ENCODE measurements at places on chromosomes 1 and 21.

GRCh38 chr1:118217141-118217838 is 32.3 kb upstream of the SPAG17 start:
- no peak for DNase-seq

DNA sequence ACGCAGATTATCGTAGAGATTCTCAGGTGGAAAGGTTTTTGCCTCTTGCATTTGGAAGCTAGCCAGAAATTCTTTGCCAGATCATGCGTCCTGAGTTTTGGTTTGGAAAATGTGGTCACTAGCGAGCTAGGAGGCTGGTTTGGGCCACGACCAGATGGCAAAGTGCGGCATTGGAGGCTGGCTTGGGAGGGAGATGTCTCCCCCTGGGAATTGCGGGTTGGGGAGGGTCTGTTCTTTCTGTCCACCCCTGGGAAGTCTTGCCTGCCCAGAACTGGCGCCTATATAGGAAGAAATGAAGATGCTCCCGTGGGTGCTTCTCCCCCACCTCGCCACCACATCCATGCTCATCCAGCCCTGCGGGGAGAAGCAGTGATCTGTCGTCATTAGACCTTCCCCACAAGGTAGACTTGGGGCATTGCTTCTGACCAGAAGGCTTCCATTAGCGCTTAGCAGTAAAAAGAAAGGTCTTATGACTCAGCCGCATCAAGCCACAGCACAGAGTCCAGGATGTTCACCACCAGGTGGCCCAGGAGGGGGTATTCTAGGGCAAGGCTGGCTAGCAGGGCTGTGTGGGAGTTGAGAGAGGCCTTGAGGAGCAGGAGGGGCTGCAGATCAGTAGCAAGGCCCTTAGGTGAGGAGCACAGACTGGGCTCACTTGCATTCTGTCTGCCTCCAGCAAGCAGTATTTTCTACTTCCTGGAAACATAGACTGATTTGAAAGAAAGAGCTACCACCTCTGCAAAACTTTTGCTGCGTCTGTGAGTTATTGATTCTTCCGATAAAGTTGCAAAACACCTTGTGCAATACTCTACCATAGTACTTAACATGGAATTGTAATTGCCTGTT is 1.5 kb upstream of the PTP4A2 start:
- peak; percentile 58 for DNase-seq

- no peak for DNase-seq
These were observed 106.7 kb downstream of the SETD4 start for GRCh38 chr21:35953597-35953996.

DNA sequence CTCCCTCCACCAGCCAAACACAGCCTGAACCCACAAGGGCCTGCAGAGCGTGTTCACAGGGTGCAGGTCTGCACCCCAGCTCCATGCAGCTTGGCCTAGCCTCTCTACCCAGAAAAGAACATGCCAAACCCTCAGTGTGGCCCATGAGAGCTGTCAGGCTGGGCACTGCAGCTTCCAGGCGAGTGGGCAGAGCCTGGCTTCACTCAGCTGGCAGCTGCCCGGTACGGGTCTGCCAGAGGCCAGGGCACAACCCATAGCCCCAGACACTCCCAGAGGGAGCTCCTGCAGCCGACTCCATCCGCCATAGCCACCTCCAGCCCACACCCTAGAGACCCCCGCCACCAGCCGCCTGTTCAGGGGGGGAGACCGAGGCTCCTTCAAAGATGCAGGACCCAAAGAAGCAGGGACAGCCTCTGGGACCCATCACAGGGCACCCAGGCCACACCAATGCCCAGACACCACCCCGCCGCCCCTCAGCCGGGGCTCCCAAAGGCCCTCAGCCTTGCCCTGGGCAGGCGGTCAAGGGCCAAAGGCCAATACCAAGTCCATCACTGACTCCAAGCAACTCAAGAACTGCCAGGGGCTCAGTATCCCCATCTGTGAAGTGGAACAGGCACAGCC is 42.4 kb downstream of the MEGF6 start:
- no peak for DNase-seq

- DNase-seq: no peak
These were observed 22.9 kb upstream of the NDC1 start for GRCh38 chr1:53860967-53861411.

DNA sequence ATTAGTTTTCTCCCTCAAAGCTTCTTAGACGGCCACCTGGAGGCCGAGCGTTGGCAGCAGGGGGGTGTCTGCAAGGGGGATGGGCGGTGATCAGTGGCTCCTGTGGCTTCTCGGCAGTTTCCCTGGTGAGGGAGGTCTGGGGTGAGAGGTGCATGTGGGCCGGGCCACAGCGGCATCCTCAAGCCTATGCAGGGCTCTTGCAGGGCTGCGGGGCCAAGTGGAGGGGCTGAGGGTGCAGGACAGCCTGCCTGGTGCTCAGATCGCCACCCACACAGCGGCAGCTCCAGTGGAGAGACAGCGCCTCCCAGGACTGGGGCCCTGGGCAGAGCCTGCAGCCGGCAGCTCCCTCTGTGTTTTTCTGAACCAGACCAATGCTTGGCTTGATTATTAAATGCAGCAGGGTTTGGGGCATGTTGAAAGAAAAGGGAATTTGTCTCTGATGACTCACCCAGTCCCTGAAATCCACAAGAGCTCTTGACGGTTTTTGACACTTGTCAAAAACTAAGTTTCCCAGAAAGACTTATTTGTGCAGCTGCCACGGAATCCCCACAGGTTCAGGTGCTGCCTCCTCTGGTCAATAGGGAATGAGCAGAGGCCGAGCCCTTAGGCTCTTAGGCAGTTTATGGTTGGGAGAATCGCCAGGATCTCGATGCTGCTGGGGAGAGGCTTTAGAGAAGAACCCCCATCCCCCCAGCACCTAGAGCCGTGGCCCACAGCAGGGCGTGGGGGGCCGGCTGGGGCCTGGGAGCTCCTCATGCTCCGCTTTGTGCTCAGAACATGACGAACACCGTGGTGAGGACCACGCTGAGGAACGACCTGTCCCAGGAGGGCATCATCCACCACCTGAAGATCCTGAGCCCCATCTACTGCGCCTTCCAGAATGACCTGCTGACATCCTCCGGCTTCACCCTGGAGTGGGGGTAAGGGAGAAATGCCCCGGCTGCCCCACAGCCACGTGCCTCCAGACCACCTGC is 54.7 kb downstream of the UMODL1 start:
- DNase-seq: no peak

DNA sequence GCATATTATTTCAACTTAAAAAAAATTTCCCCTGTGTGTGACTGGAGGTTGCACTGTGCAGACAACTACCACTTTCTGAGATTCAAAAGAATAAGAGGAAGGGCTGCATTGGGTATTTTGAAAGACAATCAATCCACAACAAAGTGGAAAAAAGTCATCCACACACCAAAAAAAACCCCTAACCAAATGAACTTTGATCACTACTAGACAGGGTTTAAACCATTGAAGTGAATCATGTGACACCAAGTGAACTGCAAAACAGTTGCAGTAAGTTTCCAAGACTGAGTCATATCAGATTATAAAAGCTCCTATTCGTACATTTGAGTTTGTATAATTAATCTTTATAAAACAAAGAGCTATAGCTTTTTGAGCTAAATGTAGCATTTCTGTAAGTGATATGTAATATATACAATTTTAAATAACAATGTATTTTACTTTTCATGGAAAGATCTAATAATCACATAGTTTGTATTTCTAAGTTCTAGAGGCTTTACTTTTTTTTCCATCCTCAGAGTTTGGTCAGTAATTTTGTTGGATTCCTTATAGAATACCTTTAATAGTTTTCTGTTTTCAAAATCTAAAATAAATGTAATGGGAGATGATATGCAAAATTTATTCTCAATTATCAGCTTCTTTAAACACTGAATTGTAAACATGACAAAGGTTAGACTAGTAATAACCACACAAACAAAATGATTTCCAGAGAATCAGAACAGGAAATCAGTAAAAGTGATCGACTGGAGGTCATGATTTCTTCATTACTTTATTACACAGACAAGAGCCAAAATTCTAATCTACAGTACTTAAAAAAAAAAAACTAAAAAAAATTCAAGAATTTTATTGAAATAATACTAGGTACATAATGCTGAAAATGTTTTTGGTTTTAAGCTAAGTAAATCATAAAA is 50.5 kb upstream of the GFI1 start:
- DNase-seq: no peak

DNA sequence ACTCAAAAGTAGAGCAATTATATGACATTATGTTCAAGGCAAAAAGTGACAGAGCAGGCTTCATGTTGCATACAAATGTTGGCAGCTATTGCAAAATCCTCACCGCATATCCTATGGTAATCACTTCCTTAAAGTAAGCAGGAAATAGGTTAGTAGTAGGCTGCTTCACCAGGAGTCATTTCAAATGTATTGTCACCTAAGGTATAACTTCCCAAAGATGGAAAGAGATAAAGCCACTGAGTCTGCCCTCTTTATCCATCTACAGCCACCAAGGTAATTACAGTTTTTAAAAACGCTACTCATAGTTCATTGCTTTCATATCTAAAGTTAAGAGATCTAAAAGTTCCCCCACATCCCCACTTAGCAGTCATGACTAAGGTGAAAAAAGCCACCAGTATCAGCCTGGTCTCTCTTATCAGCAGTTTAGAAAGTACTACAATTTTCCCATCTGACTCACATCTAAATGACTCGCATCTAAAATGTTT is 31.6 kb upstream of the UBE2U start:
- no peak for DNase-seq

DNA sequence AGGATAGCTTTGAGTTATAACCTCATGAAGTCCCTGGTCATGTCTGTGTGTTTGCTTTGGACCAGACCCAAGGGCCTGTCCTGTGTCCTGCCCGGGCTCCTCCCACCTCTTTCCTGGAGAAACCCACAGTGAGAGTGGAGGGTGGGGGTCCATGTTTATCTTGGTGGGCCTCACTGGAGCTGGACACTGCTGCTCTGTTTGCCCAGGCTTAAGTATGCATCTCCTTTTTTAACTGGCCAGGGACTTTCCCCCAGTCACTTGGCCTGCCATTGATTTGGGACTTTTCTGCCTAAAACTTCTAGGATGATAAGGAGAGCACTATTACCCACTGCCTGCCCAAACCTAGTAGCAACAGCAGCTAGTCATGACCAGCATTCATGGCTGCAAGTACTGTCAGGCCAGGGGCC is 49.8 kb downstream of the DDR2 start:
- no peak for DNase-seq

DNA sequence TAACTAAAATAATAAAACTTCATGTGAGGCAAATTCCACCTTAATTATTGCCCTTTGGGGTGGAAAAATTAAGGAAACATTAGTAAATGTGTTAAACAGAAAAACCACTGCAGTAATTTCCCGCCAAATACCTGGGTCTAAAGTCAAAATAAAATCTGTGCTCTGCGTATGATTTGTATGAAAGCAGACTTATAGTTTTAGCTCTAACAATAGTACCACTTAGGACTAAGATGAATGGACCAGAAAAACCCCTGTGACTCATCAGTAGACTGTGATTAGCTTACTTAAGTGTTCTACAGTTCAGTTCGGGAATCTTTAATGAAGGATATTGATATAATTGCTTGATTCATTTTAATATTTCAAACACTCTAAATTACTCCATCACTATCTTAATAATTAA is 23.3 kb upstream of the C1orf105 start:
- no peak for DNase-seq

DNA sequence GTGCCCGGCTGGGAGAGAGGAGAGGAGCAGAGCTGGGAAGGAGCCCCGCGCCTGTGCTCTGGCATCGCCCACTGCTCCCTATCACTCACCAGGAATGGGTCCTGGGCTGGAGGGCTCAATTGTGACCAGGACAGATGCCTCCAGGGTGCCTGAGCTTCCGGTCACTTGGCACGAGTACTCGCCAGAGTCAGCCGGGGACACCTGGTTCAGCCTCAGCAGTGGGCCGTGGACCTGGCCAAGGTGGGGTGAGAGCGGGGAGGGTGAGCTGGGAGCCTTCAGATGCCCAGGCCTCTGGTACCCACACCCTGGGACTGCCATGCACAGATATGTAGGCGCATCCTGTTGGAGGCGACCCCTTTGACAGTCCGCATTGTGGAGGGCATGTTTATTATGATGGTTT is 31.1 kb downstream of the LDLRAD2 start:
- DNase-seq: no peak

- no peak for DNase-seq
These were observed 41.4 kb downstream of the YARS1 start for GRCh38 chr1:32775640-32776337.

- peak; percentile 29 for DNase-seq
These were observed 1.1 kb downstream of the SERBP1 start for GRCh38 chr1:67429011-67429527.

DNA sequence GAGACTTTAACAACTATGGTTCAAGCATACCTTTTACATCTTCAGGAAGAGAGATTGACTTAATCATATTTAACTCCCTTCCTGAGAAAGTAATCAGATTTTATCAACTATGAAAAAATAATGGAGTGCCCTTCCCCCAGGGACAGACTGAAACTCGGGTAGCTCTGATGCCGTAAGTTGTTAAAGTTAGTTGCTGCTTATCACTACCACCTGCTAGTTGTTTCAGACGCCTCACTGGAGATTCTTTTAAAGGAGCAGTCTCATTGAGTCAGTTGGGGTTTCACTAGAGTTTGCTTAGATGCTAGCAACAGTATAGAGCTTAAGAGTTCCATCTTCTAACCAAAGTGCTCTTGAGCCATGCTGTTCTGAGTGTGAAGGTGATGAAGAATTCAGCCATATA is 17.0 kb upstream of the TRAF5 start:
- DNase-seq: no peak

DNA sequence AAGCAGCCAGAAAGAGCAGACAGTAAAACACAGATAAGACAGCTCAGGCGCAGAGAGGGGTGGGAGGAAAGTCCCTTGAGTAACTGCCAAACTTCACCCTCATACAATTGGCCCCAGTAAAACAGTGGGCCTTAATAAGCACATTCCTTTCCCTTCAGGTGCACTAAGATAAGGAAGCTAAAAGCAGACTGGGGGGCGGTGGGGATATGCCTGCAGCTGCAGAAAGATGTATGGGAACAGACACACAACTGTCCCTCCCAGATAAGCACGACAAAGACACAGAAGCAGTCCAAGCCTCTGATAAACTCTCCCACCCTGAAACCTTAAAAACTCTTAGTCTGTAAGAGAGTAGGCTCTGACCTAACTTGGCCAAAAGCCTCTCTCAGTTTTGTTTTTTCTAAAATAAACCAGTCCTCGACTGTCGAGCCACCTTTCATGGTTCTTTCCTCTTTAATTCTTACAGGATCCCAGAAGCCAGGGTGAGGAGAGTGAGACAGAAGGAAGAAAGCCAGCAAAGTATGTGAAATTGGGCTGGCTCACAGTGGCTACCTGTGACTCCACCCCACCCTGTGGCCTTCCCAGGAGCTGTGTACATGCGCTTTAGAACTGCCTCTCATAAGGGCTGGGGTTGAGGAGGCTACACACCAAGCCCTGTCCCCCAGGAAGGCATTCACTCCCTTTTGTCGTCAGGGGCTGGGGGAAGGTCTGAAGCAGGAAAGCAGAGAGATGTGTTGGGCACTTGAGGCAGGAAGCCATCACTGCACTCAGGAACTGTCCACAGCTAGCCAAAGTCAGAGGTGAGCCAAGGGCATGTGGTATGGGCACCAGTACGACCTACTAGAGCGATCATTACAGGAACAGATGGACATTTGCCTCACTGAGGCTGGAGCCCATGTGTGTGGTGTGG is 4.6 kb downstream of the PGLYRP4 start:
- no peak for DNase-seq

Data from activated B cell treated with CpG ODN at 0.5 μM for 24 hours (primary cell).